ENCODE measurements at places on chromosomes 6 and 20. TPM values are rescaled to one million over a fixed set of nuclear protein-coding genes. Genes with fewer than 3 reads are reported as not detected.

Gene OR5V1
- total RNA-seq: not detected

Gene FAM83B
- total RNA-seq: 0.05 TPM

- DNase-seq: no peak
Measured at GRCh38 chr20:42688576-42688975, 501.1 kb downstream of the PTPRT start.

GRCh38 chr6:87366899-87367298 lies 22.3 kb downstream of the C6orf163 start:
- no peak for DNase-seq

DNA sequence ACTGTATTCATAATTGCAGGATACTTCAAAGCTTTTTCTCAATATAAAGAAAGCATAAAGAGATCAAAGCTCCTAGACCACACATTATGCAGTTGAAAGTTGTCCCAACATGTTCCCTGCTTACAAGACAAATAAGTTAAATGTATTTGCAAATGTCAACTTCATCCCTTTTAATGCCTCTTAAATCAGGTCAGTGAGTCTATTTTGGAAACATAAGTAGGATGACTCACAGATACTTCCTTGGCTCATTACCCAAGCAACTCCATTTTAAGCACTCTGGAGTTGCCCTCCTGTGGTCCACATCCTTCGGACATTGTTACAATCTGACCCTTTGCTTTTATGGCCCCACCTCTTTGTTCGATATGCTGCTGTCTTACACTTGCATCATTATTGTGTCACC lies 162.0 kb downstream of the FAXC start:
- DNase-seq: no peak

Gene RAET1G
- not detected for total RNA-seq

Gene SLC52A3
- not detected for total RNA-seq

Gene PLA2G7
- not detected for total RNA-seq

DNA sequence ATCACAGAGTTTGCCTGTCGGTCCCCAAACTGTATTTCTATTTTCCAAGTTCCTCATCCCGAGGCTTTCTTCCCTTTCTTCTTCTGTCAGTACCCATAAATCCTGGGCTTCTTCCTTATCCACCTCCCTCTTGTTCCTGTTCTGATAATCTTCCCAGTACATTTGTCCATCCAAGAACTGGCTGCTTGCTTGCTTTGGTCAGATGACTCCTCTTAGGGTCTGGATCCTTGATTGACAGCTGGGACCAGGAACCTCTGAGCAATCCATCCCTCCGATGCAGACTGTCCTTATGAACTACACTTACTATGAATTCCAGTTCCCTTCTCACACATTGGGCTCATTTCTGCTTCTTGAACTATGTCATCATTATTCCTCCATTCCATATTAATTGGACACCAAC lies 275.3 kb upstream of the CITED2 start:
- no peak for DNase-seq

DNA sequence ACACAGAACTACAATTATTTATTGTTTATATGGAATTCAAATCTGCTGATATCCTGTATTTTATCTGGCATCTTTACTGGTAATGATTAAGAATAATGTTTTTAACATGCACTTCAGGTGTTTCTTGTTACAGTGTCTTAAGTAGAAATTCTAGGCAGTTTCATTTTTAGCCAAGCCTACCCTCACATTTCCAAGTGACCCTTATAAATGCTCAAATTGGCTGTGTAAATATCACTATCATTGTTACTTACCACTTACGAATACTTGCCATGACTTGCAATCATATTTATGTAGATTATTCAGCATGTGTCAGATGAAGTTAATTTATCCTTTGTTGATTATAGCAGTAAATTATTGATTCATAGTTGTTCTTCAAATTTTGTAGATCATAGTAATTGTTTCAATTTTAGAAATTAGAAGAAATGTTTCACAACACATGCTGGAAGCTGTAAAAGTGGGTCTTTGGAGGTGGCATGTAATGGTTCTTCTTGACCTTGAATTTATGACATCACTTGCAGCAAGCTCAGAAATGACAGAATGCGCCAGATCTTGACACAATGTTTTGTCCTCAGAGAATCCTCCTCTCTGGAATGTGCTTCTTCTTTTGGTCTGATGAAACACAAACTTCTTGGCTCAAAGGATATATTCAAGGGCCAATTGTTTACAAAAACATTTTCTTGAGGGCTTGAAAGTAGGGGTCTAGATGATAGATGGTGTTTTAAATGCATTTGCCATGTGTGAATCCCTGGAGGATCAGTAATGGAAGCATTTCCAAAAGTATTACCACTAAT lies 471.8 kb downstream of the COL12A1 start:
- no peak for DNase-seq

DNA sequence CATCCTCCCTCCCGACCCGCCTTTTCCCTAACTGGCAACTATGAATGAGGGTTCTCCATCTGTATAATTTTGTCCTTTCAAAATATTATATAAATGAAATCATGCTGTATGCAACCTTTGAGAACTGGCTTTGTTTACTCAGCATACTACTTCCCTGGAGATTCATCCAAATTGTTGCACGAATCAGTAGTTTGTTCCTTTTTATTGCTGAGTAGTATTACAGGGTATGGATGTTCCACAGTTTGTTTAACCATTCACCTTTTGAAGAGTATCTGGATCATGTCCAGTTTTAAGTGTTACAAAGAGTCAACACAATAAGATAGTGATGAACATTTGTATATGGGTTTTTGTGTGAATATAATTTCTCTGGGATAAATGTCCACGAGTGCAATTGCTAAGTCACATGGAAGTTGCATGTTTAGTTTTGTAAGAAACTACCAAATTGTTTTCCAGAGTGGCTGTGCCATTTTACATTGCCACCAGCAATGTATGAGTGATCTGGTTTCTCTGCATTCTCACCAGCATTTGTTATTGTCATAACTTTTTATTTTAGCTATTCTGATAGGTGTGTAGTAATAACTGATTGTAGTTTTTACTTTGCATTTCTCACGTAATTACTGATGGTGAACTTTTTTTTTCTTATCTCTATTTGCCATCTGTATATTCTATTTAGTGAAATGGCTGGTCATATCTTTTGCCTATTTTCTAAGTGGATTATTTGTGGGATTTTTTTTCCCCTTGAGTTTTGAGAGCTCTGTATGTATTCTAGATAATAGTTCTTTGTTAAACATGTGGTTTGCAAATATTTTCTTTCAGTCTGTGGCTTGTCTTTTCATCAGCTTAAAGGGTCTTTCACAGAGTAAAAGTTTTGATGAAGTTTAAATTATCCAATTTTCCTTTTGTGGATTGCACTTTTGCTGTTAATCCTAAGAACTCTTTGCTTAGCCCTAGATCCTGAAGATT lies 14.4 kb upstream of the RNF24 start:
- DNase-seq: no peak

GRCh38 chr6:54878718-54879117 lies 32.1 kb downstream of the FAM83B start:
- DNase-seq: no peak

GRCh38 chr6:158707821-158708195 lies 58.0 kb downstream of the SYTL3 start:
- DNase-seq: no peak

GRCh38 chr6:154878871-154879491 lies 116.1 kb upstream of the TIAM2 start:
- DNase-seq: no peak

GRCh38 chr20:43583982-43584432 lies 6.7 kb upstream of the IFT52 start:
- DNase-seq: no peak

Gene SLC35D3
- not detected for total RNA-seq

DNA sequence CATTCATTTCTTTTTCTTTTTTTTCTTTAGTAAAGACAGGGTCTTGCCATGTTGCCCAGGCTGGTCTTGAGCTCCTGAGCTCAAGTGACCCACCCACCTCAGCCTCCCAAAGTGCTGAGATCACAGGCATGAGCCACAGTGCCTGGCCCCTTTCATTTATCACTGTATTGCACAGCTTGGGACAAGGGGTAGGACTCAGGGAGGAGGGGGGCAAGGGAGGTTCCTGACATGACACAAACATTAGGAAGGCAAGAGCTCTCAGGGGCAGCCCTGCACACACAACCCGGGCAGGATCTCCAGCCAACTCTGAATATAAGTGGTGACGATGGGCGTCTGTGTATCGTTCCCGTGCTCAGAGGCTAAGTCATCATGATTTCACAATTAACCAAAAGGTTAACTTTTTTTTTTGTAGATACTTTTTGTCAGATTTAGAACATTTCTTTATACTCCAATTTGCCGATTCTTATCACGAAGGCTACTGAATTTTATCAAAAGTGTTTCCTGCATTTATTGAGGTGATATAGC lies 19.9 kb downstream of the SLC2A4RG start:
- no peak for DNase-seq

GRCh38 chr6:84815896-84816735 lies 51.7 kb upstream of the TBX18 start:
- DNase-seq: no peak

- no peak for DNase-seq
Measured at GRCh38 chr6:88561954-88562315, 395.8 kb upstream of the CNR1 start.

GRCh38 chr20:17343091-17343490 lies 116.3 kb downstream of the PCSK2 start:
- no peak for DNase-seq

DNA sequence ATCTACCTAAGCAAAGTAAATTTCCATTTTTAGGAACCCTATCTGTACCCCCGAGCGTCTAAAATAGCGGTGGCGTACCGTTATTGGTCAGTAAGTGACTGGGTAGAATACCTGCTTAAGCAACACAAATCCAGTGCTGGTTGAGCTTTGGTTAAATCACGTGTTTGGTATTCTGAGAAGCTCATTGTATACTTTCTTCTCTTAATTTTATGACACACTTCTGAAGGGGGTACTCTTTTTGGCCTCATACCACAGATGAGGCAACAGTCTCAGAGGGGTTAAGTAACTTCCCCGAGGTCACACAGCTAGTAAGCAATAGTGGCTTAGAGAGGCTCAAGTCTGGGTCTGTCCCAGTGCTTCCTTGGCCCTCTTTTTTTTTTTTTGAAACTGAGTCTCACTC lies 151.2 kb downstream of the TFAP2C start:
- DNase-seq: no peak

Gene OR2H2
- not detected for total RNA-seq

Gene ATRN
- 12.5 TPM for total RNA-seq

All from activated T-cell treated with anti-CD3 and anti-CD28 coated beads, Interleukin-2, amount 50 U/mL, for 4 hours (primary cell).